ENCODE measurements at places on chromosomes 1 and 21. TPM values are rescaled to one million over a fixed set of nuclear protein-coding genes. Genes with fewer than 3 reads are reported as not detected.

CLDN19 gene
- polyA plus RNA-seq, result 83.3 TPM

DNA sequence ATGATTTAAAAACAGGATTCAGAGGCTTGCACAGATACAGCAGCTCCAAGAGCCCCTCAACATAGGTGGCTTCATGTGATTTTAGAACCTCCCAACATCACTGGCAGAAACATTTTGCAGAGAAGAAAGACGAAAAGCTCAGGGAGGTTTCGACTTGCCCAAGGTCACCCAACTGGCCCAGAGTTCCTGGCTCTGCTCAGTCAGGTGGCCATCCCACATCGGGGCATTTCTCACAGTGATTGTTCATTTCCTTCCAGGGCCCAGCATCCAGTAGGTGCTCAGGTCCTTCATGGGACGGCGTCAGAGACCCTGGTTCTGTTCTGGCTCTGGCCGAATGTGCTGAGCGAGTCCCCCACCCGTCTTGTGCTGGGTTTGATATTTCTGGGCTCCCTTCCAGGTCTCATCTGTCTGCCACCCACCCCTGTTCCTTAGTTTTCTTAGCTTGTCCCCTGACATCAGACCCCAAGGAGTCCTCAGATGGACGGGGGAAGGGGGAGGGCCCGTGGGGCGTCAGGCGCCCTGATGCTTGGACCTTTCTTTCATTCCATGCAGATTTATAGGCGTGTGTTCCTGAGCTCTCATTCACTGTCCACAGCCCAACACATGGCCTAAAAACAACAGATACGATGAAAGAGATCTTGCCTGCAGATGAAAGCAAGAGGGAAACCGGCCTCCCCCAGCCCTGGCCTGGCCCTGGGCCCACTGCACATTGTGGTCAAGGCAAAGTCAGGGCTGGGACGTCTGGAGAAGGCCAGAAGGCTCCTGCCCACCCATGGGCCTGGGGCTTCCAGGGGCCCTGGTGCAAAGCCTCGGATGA, 123.1 kb upstream of the ZBTB40 start:
- no peak for DNase-seq

DNA sequence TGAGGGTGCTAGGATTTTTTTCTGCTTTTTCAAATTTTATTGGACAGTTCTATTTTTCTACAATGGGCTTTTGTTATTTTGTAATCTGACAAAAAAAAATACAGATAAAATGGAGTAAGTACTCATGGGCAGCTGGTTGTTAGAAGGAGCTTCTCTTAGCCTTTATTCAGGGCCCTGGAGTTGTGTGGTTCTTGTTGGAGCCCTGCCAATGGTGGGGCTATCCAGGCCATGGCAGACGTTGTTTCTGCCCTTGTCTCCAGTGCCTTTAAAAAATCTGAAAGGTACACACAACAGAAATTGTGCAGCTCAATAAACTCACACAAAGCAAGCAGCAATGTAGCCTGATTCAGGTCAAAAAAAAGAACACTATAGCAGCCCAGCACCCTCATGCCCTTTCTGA, 153.5 kb upstream of the GALNT2 start:
- no peak for DNase-seq

GRCh38 chr1:197736685-197737084, 38.6 kb downstream of the DENND1B start:
- no peak for DNase-seq

AK2 gene
- 236 TPM for polyA plus RNA-seq

DNA sequence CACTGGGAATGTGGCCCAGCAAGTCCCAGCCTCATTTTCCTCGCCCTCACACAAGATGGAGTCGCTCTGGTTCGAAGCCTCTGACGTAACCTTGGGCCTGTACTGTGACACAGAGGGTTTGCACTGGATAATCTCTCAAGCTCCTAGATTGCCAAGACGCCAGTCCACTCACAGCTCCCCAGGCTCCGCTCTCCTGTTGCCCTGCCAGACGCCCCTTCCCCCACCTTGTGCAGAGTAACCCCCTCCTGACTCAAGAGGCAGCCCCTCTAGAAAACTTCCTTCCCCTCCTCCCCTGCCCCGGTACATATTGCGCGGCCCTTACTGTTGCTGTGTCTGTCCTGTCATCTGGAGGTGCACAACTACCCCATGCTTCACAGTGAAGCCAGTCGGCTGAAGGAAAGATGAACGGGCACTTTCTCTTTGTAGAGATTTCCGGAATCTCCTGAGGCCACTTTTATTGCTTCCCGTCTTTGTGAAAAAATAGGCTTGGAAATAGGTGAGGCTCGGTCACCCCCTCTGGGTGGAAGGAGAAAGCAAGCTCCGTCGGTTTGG, 981 bp upstream of the KIAA1614 start:
- no peak for DNase-seq

- DNase-seq, result no peak
Measured at GRCh38 chr21:26199456-26199855, 28.9 kb upstream of the APP start.

CYP4A22 gene
- 8.2 TPM for polyA plus RNA-seq

PTGS2 gene
- 0.78 TPM for polyA plus RNA-seq

DNA sequence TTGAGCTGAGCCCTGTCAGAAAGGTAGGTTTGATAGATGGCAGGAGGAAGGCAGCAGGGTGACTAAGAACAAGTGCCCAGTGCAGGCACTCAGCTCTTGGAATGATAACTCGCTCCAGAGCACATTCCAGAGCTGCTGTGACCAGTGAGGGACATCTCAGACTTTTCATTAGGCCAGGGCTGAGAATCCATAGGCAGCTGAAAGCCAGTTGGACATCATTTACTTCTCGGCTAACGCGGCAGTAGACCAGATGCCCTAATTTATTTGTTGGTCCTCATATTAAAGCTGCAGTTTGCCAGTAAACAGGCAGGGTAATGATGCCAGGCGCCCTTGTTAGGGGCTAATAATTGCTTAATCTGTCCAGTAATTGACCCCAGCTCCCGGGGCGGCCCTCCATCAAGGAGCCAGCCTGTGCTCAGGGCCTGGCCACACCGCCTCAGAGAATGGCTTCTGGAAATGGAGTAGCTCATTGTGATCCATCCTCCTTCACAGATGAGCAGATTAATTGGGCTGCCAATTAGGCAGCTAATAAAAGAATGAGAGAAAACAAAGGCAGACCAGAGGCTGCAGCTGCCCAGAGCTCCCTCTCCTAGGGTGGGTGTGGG, 122.0 kb downstream of the BEND5 start:
- DNase-seq, result no peak

PTTG1IP gene
- 298 TPM for polyA plus RNA-seq

OR2T11 gene
- not detected for polyA plus RNA-seq

DNA sequence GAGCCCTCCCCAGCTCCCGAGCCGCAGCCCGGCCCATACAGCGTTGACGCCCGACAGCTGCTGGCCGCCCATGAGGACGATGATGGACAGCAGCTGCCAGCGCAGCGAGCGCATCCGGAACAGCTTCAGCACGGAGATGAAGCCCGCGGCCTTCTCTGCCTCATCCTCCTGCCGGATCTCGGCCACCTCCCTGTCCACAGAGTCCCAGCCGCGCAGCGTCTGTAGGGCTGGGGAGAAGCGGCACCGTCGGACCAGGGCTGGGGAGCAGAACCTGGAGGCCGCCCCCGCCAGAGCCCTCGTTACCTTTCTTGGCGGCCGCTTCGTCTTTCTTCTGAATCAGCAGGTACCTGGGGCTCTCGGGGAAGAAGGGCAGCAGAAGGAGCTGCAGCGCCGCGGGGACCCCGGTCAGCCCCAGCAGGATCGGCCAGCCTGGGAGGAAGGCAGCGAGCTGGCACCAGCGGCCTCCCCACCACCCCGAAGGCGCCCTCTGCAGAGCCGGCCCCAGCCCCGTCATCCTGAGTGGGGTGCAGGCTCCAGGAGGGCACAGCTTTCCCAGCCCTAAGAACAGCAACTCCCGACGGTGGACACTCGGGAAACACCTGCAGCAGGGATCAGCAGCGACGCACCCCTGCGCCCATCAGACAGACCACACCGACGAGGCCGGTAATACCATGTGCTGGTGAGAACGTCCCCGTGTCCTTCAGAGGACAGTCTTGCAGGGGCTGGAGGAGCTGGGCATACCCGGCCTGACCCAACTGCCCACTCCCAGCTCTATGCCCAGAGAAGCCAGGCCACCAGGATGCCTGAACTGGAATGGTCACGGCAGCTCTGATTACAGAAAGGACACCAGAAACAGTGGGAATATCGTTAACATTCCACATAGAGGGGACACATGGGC, 13.8 kb upstream of the SLC2A7 start:
- no peak for DNase-seq

DNA sequence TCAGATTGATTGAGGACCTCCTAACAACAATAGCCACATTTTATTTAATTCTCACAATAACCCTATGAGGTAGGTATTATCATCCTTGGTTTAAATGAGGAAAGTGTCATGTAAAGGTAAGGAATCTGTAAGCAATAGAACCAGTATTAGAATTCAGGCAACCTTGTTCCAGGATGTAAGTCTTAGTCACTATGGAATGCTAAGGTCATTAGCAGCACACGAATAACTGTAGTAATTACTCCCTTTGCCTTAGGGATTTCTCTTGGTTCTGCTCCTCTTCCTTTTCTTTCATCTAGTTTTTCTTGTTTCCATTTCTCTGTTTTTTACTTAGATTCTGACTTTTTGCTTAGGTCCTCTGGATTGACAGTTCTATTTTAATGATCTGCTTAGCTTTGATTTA, 23.1 kb upstream of the ATP6V1G3 start:
- no peak for DNase-seq

SPRR2E gene
- polyA plus RNA-seq, result not detected

DNA sequence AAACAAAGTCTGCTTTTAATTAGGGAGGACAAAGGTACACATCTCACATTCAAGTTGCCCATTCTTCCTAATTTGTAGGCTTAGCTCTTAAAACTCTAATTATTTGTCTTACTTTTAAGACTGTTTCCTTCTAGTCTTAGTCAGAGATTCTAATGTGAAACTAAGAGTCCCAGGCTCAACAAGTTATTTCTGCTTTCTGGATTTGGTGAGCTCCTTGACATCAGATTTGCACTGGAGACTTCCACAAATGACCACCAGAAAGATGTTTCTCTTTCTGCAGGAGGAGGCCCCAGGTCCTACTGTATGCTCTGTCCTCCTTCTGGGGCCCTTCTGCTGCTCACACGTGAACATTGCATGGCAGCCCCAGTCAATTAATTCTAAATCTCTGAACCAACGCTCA, 194.2 kb upstream of the JUN start:
- DNase-seq, result no peak

DNA sequence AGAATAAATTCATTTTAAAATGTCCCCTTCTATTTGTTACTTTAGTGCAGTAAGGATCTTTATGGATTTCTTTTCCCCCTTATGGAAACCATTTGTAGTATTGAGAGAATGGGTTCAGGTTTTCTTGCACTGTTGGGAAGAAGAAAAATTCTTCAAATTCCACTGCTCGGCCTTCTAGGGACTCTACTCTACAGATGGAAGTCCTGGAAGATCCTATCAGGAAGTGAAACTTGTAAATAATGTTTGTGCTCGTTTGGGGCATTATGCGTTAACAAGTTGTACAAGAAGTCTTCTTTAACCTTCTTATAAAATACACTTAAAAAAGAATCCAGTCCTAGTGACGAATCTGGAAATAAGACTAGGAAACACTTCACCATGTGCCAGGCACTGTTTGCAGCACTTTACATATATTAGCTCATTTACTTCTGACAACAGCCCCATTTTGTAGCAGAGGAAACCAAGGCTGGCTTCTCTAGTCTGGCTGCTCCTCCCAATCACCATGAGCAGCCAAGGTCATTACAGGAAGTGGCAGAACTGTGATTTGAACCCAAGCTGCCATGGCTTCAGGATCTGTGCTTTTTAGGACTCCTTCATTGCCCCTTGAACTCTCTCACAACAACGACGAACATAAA, 11.8 kb downstream of the LRRC8D start:
- DNase-seq, result no peak

GPR161 gene
- polyA plus RNA-seq, result 21.7 TPM

DNA sequence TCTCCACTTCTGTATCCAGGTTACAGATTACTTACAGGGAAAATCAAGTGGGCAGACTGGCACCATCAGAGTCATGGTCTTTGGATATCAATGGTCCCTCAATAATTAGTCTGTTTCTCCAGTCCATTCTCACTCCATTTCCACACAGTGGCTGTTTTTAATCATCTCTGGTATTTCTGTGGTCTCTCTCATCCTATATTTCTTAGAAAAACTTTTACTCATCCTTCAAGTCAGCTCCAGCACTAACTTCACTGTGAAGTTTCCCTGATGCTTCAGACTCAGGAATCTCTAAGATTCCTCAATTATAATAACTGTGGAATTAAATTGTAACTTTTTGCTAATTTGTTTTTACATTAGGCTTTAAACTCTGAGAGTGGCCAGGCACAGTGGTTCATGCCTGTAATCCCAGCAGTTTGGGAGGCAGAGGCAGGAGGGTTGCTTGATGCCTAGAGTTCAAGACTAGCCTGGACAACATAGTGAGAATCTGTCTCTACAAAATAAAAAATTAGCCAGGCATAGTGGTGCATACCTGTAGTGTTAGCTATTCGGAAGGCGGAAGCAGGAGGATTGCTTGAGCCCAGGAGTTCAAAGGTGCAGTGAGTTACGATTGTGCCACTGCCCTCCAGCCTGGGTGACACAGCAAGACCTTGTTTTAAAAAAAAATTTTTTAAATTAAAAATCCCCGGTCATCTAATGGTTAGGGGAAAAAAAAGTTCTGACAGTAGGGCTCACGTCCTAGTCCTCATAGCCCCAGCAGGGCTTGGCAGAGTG, 10.6 kb downstream of the CD160 start:
- no peak for DNase-seq
